NCI-H524 treated with DMSO at 0.1 percent for 48 hours (cell line): ENCODE measurements at places on chromosomes 16 and 17.

DNA sequence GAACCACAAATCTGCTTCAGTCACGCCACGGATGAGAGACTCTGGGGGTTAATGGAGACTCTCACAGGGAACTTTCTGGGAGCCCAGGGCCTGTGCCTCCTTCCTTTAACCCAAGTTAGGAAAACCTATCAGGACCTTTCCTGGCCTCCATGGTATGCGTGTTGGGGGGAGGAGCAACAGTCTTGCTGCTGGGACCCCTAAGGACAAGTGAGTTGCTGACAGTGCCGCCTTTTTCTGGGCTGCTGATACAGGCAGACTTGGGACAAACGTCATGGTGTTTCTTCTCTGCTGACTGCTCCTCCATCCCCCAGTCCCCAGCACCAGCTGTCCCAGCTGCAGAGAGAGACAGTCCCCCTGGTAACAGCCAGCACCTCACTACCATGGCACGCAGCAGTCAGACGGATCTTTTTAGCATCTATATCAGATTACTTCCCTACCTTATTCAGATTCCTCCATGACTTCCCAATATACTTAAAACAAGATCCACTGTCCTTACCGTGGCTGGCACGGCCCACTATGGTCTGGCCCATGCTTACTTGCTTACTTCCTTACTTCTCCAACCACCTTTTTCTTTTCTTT is 6.5 kb downstream of the DPEP2NB start:
- DNase-seq, result no peak

DNA sequence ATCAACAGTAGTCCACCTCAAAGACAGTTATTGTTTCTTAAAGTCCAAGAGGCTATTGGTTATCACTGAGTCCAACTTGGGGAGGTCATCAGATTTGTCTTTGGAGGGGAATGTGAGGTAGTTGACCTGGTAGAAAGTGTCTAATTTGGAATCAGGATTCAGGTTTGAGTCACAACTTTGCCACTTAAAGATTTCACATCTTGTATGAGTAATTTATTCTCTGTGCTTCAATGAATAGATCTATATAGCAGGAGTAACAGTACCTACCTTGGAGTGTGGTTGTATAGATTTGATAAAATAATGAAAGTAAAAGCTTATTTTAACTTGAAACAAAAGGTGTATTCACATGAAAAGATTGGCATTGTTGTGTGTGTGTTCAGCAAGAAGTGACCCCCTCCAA is 119.3 kb upstream of the TBX2 start:
- DNase-seq, result no peak

DNA sequence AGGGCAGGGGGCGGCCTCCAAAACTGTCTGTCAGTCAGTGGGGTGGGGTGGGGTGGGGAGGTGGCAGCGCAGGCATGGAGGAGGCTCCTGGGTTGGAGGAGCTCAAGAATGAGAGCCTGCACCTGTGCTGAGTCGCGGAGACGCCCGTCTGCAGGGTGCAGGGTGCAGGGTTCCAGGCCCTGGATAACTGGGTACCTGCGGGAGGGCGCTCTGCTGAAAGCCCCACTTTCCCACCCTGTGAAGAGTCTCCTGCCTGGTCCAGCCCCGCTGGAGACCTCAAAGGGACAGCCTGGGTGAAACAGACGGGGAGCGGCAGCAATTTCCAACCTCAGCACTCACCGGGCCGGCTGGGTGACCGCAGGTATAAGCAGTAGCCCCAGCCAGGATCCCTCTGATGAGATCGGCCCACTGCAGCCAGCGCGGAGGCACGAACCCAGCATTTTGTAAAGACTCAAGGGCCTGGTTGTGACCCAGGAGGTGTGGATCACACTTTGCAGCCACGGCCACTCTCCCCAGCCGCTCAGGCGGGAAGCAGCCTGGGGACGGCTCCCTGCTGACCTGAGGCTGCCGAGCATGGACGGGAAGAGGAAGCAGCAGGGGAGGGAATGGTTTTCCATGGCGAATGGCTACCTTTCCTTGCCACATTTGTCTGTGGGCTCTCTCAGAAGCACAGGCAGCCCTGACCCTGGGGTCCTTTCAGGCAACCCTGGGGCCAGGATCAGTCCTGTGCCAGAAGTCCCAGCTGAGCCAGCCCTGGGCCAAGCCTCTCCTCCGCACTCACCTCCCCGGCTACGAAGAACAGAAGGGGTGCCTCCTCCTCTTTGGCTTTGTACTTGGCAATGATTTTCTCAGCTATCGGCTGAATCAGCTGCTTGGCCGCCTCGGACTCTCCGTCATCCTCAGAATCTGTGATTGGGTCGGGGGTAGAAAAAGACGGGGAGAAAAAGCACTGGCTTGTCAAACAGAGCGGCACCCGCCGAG is 21.0 kb downstream of the MRM3 start:
- no peak for DNase-seq

- no peak for DNase-seq
These were observed 170.2 kb downstream of the RGS9 start for GRCh38 chr17:65307081-65307960.

DNA sequence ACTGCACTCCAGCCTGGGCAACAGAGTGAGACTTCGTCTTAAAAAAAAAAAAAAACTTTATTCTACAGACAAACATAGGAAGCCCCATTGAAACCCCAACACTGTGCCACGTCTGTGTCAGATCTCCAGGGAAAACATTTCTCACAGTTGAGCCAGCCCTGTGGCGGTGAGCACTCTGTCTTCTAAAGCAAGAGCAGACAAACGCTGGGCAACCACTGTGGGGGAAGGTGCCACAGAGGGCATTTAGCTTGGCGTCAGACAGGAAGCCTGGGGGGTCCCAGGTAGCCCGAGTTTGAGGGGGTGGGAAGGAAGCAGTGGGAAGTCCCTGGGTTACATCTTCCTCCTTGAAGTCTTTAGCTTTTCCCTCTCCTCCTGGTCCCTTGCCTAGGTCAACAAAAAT is 16.0 kb downstream of the C17orf100 start:
- no peak for DNase-seq

- DNase-seq, result no peak
These were observed 38.8 kb downstream of the IST1 start for GRCh38 chr16:71933913-71934695.

DNA sequence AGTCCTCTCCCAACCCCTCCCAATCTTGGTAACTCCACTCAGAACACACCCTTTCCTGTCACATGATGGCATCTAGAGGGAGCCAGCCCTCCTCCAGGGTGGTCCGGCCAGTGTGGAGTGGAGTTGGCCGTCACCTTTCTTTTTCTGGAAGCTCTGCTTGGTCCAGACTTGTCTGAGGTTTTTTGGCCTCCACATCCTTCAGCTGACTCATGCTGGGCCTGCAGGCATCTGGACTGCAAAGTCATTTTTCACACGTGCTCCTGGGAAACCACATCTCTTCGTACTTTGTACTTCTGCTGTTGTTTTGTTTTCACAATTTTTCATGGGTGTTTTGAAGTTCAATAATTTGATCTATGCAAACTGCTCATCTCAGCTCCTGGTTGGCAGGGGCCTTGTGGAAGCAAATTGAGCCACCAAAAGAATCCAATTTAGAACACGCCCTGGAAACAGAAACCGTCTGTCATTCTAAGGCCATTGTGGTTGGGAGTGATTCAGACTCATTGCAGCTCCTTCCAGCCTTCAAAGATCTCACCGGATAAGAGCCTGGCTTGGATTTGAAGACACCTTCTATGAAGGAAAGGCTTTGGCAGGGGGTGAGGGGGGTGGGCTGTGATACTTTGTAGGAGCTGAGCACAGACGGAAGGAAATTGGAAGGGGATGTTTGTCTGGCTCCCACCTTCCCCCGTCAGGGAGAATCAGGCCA is 42.4 kb upstream of the NF1 start:
- no peak for DNase-seq

GRCh38 chr17:2090210-2090641 is 35.3 kb downstream of the HIC1 start:
- DNase-seq, result no peak

DNA sequence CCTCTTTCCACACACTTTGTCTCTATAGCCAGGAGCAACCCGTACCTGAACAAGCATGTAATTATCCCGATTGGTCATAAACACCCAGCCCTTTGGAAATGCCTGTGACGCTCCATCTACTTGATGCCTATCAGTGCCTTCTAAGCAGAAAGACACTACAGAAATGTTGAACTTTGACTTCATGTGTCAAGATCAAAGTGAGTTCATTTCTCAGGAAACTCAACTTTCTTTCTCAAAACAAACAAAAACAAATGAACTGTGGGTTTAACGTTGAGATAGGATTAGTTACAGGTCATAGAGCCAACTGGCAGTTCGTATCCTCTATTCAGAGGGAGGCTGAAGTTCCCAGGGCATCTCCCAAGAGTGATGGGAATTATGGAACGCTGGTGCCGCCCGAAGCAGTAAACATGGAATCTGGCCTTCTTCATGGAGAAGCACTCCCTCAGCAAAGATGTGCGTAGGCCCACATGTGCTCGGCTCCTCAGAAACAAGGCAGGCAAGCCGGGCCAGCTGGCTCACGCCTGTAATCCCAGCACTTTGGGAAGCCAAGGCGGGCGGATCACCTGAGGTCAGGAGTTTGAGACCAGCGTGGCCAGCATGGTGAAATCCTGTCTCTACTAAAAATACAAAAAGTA is 9.5 kb downstream of the SLC6A4 start:
- DNase-seq, result no peak

DNA sequence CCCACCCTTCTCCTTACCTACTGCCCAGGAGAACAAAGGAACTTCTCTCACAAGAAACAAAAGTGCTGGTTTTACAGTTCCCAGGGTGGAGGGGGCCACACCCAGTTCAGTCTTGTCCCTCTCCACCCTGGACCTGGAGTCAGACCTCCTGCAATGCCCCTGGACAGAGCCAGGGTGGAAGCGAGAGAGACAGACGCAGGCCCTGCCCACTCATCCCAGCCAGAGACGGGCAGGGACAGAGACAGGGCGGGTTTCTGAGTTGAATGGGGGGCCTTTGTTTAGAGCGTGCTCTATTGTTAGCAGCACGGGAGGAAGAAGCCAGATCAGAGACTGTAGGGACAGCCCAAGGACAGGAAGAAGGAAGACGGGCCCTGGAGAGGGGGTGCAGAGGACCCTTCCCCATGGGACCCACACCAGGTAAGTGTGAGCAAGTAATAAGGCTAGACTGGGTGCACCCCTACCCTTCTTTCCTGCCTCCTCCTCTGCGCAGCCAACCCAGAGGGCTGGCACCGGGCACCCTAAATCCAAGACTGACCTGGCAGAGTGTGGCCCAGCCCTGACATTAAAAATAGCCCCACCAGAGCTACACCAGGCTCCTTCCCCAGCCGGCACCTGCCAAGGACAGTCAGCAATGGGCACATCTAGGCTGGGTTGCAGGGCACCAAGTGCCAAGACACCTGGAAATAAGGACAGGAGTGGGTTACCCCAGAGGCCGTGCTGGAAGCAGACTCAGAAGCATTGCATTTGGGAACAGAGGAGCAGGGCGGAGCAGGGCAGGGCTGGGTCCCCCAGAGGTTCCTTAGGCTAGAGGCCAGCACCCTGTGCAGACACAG is 10.9 kb downstream of the JUP start:
- DNase-seq, result no peak

- DNase-seq, result no peak
These were observed 19.0 kb downstream of the SLC7A6 start for GRCh38 chr16:68283346-68283745.

GRCh38 chr17:4482338-4483011 is 16.2 kb upstream of the SPNS2 start:
- DNase-seq, result no peak

DNA sequence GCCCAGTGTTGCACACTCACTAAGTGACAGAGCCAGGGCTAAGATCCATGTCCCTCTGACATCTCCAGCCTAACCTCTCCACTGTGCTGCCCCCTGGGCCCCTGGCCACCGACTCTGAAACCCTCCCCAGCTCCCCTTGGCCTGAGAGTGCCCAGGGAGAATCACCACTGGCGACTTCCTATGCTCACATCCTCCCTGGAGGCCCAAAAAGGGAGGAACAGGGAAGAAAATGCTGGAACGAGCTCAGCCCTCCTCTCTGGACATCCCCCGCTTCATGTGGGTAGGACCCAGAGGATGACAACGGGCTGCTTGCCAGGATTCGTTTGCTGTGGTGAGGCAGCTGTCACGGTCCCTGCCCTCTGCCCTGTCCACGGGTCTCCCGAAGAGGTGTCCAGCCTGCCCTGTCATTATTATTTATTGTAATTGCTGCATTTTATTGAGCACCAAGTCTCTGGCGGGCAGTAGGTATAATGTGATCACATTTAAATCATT is 153.5 kb upstream of the RPL38 start:
- DNase-seq, result no peak

- DNase-seq, result no peak
These were observed 8.3 kb downstream of the DHRS7C start for GRCh38 chr17:9783050-9783449.

DNA sequence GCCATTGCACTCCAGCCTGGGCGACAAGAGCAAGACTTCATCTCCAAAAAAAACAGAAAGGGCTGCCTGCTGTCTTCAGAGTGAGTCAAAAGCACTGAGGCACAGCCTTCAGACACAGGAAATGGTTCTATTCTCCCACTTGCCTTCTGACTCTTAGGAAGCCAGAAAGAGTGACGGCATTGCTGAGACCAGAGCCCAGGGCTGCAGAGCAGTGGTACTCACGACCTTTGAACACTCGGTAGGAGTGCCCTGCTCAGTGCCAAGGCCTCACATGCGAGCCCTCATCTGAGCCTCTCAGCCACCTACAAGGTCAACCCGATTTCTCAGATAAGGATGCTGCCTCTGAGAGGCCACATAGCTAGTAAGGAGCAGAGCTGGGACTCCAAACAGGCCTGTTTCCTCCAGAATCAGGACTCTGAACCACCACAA is 3.5 kb upstream of the ITGAE start:
- no peak for DNase-seq
